ENCODE measurements at places on chromosomes 6 and 20.

DNA sequence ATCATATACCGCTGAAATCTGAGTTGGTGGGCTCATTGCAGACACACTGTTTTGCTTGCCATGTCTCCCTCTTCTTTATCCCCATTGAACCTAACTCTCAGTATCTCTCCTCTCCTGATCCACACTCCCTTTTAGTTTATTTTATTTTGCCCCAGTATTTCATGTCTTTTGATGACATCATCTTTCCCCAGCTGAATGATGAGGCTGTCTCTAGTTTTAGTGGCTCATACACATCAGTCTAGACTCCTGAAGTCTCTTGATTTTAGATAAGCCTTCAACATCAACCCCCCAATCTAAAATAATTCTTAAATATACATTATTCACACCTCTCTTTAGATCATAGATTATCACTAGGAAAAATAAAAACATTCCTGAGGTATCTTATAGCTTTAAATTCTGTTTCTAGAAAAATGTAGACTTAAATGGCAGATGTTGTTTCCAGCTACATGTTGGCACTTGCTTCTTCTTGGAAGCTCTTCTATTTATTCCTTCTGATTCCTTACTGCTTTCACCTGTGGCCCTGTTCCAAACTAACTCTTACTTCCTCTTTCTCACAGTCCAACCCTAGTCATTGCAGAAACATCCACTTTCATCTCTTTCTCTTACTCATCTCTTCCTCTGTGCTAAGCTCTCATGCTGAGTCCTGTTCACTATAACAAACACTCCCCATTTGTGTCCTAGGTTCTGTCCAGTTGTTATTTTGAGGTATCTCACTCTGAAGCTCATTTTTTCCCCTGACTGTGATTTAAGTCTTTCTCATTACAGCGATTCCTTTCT is 191.9 kb upstream of the SLC35B3 start:
- DNase-seq = no peak

GRCh38 chr20:5918856-5919625 is 31.3 kb downstream of the TRMT6 start:
- DNase-seq = no peak

DNA sequence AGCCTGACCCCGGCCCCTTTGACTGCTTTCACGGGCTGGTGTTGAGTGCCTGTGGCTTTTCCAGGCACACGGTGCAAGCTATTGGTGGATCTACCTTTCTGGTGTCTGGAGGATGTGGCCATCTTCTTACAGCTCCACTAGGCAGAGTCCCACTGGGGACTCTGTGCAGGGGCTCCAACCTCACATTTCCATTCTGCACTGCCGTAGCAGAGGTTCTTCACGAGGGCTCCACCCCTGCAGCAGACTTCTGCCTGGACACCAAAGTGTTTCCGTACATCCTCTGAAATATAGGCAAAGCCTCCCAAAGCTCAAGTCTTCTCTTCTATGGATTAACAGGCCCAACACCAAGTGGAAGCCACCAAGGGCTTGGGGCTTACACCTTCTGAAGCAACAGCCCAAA is 691.5 kb upstream of the POU3F2 start:
- no peak for DNase-seq

DNA sequence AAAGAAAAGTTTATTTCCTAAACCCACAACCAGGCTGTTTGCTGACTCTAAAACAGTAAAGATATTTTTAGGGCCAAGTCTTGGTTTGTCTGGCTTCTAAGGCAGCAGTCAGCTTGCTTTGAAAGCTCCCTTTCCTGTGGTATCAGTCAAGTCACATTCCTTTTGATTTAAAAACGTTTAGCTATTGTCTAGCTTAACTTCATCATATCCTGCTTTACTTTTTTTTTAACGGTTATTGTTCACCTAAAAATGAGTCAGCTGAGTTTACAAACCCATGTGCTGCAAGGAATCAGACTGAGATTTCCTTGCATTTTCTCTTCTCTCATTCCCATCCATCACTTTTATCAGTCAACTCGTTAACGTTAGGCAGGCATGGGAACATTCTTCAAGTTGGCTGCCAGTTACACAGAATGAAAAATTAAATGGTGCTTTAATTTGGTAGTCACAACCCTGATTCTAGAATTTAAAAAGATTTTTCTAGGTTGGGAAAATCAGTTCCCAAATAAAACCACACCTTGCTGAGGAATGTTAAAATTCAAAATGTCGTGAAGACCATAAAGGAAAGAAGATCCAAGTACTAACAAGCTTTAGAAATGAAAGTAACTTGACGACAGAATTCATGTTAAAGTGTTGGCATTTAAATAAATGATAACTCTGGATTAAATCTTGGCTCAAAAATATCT is 45.9 kb downstream of the ELOVL5 start:
- no peak for DNase-seq

DNA sequence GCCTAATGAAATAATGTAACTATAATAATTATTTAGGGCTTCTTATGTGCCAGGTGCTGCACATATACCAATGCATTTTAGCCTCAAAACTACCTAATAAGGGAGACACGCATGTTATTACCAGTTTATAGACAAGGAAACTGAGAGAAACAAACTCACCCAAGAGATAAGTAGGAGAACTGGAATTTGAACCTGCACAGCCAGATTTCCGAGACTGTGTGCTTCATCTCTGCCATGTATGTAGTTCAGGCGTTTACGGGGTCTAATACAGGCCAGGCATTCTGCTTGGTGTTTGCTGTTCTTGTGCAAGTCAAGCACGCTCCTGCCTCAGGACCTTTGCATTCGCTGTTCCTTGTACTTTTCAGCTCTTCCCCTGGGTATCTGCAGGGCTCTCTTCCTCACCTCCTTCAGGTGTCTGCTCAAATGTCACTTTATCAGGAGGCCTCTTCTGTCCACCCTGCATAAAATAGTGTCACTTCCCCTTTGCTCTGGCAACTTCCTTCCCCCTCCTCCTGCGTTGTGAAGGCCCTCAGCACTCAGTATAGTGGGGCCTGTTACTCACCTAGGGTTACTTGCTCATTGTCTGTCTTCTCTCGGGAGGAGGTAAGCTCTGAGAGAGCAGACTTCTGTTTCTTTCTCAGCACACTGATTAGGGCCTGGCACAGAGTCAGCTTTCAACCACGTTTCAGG is 6.1 kb upstream of the NSFL1C start:
- DNase-seq = no peak

GRCh38 chr20:52838510-52839241 is 133.5 kb upstream of the TSHZ2 start:
- no peak for DNase-seq

GRCh38 chr6:119350202-119350951 is 816 bp upstream of the MAN1A1 start:
- DNase-seq = no peak

DNA sequence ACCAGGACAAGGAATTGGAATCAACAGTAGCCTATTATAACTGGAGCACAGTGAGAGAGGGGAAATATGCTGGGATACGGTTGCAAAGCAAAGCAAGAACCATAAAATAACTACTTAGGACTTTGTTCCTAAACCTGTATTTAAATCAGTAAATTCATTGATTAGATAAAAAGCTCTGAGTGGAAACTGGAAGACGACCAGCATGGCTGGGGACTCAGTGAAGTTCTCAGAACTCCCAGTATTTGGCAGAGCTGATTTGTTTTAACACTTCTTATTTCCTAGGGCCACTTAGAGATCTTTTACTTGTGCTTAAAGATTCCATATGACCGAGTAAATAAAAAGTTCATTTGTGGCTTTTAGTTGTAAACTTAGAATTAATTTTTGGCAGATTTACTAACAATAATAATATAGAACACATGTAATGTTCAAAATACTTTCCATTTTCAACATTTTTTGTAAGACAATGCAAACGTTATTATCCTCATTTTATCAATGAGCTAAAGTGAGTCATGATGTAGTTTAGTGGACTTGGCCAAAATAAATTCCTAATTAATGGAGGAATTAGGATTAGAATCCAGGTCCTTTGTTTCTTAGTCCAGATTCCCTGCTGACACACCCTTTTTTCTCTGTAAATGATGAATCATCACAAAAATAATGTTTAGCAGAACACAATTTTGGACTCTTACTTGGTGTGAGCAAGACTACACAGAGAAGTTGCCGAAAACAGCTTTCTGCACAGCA is 392.9 kb downstream of the GJA1 start:
- DNase-seq = no peak

- DNase-seq = peak; percentile 79
These were observed 50.7 kb upstream of the PLCG1 start for GRCh38 chr20:41086402-41087324.

GRCh38 chr6:7282097-7282906 is 30.7 kb downstream of the SSR1 start:
- DNase-seq = no peak

- DNase-seq = no peak
These were observed 71.5 kb downstream of the FILIP1 start for GRCh38 chr6:75422024-75422639.

GRCh38 chr20:5069141-5069806 is 50.5 kb downstream of the PCNA start:
- no peak for DNase-seq

GRCh38 chr6:17839513-17840223 is 132.9 kb upstream of the NUP153 start:
- DNase-seq = no peak

DNA sequence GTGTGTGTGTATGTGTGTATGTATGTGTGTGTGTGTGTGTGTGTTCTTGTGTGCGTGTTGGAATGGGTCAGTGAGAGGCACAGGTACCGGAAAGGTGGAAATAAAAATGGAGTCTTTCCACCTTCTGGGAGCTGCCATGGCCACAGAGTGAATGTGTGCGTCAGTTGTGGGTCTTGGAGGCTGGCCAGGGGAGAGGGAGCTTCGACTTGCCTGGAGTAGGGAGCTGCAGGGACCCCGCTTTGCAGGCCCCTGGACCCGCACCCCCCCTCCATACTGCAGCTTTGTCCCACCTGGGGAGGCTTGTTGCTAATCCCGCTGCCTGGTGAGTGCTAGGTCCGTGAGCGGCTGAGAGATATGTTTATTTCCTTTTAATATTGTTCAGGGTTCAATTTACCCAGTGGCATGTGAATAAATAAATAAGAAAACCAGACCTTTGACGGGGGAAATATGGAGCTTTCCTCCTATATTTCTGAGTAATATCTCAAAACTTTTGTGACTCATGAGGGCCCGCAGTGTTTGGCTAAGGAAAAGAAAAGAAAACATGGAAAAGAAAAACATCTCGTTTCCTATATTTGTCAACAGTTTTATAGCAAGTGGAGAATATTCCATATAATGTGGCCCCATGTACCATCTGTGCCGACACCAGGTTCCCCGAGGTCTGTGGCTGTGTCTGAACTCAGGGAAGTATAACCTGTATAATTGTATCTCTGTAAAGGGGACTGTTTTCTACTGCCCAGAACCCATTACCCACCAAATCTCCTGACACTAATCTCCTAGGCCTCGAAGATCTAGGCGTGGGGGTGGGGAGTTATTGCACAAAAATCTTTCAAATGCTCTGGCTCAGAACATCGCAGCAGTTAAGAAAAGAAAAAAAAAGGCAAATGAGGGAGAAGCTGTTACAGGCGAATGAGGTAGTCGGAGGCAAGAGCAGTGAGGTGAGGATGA is 24.6 kb upstream of the CCDC167 start:
- no peak for DNase-seq

GRCh38 chr6:147298461-147298860 is 94.2 kb downstream of the STXBP5 start:
- DNase-seq = no peak

DNA sequence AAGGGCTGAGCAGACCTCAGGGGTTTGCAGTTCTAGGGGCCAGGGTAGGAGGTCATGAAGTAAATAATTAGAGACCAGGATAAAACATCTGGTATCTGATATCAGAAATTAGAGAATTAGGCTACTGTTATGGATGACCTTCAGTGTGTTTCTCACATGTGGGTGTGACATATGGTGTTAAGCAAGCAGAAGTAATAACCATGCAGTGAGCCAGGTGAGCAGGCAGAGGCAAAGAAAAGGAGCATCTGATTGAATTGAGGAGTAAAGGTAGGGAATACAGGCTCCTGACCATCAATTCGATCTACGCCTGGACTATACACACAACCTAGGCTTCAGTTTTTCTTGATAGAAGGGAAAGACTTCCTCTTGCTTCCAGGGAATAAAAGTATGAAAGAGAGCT is 34.7 kb upstream of the MAP3K7 start:
- no peak for DNase-seq

DNA sequence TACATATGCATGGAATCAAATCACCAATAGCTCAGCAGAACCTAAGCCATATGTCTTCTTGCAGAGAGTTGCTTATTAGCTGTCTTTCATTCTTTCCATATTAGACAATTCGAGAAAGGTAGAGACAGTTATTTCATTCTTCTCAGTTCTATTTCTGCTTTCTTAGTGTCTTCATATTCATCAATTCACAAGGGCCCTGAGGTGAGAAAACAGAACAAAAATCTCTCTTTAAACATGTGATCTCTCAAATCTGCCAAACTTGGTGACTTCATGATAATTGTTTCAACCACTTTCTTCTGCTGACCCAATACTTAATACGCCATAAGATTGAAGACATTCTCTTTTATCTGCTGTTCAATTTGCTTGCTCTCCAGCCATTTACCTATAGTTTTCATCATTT is 229.7 kb upstream of the MARCKS start:
- no peak for DNase-seq

GRCh38 chr6:52654007-52654406 is 16.9 kb upstream of the TMEM14A start:
- DNase-seq = no peak

DNA sequence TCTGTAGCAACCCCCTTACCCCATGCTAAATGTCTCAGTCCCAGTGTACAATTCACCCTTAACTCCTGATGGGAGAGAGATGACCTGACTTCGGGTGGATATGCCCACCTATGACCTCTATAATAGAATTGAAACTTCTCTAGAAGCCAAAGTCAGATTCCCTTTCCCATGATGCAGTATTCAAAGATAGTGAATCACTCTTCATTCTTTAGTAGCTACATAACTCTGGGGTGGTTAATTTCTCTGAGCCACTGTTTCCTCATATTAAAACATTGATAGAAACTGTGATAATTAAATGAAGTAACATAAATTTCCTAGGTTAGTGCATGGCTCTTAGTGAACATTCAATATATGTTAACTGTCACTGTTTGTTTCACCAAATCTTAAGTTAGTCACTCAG is 500.4 kb downstream of the COL12A1 start:
- DNase-seq = no peak

DNA sequence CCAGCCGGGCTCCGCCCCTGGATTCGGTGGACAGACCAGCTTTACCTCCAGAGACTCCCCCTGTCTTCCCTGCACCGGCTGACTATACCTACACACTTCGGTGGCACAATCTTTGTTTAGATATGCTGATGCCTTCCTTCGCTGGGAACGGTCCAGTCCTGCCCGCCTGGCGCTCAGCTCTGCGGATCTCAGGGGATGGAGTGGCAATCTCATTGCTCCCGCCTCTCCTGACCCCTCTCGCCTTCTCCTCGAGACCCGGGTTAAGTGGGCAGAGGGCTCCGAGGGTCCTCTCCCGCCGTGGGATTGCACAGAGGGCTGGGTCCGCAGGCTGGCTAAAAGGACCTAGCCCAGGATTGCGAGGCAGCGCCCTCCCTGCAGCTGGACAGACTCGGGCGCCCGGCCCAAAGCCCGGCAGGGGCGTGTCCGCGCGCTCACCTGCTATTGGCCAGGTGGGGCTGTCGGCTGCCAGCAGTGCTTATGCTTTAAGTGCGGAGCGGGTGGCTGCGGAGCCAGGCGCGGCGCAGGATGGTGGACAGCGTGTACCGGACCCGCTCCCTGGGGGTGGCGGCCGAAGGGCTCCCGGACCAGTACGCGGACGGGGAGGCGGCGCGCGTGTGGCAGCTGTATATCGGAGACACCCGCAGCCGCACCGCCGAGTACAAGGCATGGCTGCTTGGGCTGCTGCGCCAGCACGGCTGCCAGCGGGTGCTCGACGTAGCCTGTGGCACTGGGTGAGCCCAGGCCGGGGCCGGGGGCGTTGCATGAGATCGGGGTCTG is at the start of gene GNMT:
Gene GNMT (plus strand): TSS at position 512 of the 777 bp plus-strand sequence. CDS start 14 bp downstream, at position 526.
- peak; percentile 51 for DNase-seq
